NCI-H2029 treated with DMSO at 0.1 percent for 48 hours (cell line): ENCODE measurements at places on chromosomes 7 and 10.

- DNase-seq: no peak
These were observed 30.6 kb downstream of the LHPP start for GRCh38 chr10:124492266-124492665.

DNA sequence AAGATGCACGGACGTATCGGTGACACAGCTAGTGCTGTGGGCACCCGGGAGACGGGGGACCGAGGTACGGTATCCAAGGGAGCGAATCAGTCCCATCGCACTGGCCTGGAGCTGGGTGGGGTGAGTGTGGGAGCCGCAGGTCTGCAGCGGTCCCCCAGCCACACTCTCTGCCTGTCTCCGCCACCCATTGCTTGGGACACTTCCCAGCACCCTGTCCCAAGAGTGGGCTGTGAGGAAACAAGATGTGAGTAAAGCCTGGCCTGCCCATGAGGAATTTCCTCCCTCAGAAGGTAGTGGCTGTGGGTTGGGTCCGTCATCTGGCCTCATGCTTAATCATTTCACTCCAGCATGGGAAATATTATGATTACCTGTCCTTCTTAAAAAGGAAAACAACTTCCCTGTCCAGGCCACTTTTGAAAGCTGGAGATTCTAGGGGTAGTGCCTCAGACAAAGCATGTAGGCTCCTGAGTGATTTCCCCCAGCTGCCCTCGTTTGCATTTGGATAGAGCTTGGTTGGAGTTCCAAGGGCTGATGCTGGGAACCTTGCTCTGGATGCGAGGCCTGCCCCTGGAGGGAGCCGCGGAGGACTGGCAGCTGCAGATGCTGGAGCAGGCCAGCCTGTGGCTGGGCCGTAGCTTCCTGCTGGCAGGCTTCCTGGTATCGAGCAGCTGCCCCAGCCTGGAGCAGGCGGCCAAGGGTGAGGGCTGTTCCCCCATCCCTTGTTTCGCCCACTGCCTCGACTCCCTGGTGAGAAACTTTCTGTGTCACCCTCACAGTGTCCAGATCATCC lies 6.2 kb upstream of the ACTR3C start:
- DNase-seq: no peak

- DNase-seq: no peak
These were observed at the start of gene TMEM140 for GRCh38 chr7:135147899-135148721. TMEM140 (plus strand) TSS chr7:135148072; CDS start chr7:135164442, 16,370 bp downstream.

- no peak for DNase-seq
These were observed 6.6 kb upstream of the EBF3 start for GRCh38 chr10:129970465-129971364.

DNA sequence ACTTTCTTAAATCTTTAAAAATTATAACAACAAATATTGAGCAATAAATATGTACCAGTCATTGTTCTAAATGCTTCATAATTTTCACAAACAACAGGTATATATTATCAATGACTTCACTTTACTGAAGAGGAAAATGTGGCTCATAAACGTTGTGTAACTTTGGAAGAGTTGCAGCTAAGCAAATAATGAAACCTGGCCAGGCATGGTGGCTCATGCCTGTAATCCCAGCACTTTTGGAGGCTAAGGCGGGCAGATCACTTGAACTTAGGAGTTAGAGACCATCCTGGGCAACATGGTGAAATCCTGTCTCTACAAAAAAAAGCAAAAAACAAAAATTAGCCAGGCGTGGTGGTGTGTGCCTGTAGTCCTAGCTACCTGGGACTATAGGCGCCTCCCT lies 71.9 kb upstream of the AMPH start:
- no peak for DNase-seq

DNA sequence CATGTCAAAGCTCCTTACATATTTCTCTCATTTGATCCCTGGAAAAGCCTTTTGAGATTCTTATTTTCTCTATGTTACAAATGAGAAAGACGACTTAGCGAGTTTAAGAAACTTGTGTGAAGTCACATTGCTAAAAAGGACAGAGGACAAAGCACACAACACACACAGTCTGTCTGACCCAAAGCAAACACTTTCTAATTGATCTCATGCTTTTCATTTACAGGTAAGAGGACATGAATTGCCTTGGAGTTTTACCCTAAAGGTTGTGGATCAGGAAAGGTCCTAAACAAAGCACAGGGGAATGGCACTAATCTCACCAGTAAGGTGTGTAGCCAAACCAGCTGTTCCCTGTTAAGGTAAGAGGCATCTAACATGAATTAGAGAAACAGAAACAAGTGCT lies 18.7 kb downstream of the SLC35G1 start:
- no peak for DNase-seq

DNA sequence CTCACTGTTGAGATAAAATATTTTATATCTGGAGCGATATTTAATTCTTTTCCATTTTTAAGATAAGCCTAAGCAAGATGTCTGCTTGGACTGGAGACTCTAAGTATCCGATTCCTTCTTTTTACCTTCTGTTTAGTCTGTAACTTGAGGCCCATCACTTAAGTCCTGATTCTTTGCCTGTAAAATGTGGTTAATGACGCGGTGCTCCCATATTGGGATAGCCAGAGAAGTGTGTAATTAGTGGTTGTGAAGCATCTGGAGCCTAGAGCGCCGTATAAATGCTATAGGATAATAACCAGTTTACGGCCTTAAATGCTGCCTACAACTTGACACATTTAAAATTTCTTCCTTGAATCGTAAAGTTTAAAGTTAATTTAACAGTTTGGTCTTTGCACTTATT lies 132.9 kb downstream of the CHN2 start:
- peak; percentile 91 for DNase-seq

DNA sequence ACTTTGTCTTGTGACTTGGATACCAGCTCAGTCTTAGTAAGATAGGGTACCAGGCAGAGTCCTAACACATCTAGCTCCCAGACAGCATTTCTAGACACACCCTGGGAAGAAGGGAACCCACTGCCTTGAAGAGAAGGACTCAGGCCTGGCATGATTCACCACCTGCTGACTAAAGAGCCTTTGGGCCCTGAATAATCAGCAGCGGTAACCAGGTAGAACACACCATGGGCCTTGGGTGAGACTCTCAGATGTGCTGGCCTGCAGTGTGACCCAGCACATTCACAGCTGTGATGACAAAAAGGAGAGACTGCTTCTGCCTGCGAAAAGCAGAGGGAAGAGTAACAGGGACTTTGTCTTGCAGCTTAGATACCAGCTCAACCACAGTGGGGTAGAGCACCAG lies 10.4 kb upstream of the TNKS2 start:
- no peak for DNase-seq

DNA sequence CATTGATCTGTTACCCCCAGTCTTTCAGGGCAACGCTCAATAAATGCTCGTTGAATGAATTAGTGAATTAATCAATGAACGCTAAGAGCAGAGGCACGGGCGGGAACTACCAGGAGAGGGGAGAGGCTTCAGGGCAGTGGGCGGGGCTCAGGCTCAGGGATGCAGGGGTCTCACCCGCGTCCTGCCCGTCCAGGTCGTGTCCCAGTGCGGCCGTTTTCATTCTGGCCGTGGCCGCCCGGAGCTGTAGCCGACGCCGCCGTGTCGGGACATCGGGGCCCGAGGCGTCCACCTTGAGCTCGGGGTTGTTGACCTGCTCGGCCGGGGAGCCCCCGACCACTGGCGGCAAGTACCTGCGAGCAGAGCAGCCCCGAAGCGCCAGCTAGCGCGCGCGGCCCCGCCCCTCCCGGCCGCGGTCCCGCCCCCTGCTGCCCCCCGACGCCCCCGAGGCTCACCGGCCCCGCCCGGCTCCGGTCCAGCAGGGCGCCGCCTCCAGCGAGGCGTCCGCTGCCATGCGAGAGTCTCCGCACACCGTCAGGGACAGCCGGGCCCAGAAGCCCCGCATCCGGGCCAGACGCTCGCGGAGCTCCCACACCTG lies 2.8 kb upstream of the GAL3ST4 start:
- DNase-seq: no peak

DNA sequence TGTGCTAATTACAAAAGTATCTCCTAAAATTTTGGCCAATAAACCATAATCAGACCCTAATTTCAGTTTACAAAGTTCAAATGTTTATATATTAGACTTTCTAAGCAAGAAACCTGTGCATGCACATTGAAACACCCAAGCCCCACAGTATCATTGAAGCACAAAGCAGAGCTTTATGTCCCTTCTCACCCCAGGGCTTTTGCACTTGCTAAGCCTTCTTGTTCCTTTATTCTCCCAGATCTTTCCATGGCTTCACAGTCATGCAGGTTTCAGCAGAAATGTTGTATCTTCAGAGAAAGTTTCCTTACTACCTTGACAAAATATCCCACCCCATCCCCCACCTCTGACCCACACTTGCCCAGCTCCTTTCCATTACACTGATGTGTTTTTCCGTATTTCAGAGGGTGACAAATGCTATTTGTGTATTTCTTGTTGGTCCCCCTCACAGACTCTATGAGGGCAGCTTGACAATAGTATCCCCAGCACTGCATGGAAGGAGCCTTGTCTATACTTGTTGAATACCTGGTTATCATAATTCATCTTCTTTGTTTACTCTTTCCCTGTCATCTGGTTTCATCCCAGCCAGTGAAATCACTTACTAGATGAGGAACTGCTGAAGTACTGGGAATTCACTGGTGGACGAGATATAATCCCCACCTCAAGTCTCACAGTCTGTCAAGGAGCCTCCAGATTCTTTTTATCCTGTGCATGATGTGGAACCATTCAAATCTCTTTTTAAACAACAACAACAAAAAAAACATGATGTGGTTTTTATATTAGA lies 24.0 kb upstream of the PCGF5 start:
- peak; percentile 19 for DNase-seq

DNA sequence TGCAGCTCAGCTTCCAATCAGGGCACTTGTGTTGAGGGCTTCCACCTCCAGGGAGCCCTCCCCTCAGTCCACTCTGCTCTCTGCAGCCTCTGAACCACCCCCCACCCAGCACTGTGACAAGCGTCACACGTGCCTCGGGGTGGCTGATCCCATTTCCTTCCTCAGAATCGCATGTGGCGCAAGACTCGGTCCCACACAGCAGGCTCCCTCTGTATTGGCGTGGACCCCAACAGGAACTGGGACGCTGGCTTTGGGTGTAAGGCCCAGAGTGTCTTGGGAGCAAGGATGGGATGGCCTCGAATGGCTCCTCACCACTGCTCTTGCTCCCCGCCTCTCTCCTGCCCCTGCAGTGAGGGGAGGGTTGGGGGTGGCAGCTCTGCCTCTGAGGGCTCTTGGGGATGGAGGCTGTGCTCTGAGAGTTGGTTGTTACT lies 4.1 kb downstream of the CPA1 start:
- DNase-seq: no peak

- no peak for DNase-seq
These were observed 502.8 kb downstream of the GLRX3 start for GRCh38 chr10:130638991-130639390.

DNA sequence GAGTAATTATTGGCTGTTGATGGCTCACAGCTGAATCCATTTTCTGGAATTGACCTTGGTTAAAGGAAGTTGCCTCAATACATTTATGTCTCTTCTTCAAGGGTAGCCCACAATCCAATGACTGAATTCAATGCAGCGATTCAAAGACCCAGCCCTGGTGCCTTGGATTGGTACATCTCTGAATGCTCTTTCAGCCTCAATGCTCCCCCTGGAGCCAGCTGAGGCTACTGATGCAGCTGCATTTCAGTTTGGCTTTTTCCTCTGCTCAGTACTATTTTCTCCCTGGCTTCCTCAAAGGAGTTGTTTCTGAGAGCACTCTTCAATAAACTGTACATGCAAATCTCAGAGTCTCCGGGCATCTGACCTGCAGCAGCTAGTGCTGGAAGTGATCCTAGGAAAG lies 633 bp upstream of the EBLN1 start:
- DNase-seq: no peak
